ENCODE measurements at places on chromosomes 4 and X. TPM values are rescaled to one million over a fixed set of nuclear protein-coding genes. Genes with fewer than 3 reads are reported as not detected.

GRCh38 chrX:86806786-86807185 is 658.5 kb downstream of the DACH2 start:
- no peak for DNase-seq

GRCh38 chr4:27807207-27807606 is 946.6 kb downstream of the STIM2 start:
- no peak for DNase-seq

- peak; percentile 81 for DNase-seq
Measured at GRCh38 chr4:15920723-15921591, 17.6 kb downstream of the FGFBP1 start.

- no peak for DNase-seq
Measured at GRCh38 chrX:153820601-153821000, 9.7 kb downstream of the PDZD4 start.

MAP7D2 gene
- 4.9 TPM for polyA plus RNA-seq

Data from stomach (tissue), 19 donors.